Astrocyte (in vitro differentiated cells and primary cell): ENCODE measurements at places on chromosomes 7 and 10. TPM values are rescaled to one million over a fixed set of nuclear protein-coding genes. Genes with fewer than 3 reads are reported as not detected.
A peak's percentile ranks its signal among the peaks of the same experiment; 100 is the strongest.

The CLRN3 gene
- total RNA-seq, result not detected in 2 replicates

The DDC gene
- not detected in 2 replicates for total RNA-seq

DNA sequence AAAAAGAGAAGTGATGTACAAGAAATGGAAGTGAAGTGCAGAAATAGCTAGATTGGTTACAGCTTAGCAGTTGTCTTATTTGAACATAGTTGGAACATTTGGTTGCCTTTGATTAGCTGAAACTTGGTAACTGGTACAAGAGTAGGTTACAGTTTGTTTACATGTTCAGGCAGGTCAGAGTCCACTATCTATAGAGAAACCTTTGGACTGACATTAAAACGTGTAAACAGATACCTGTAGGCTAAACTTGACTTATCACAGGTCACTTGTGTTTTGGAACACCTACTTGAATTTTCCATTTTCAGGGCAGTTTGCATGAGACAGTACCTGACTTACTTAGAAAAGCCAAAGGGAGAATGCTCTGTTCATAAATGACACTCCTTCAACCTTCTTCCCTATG is 28.5 kb upstream of the CYP2C8 start:
- DNase-seq, result no peak

The PRXL2A gene
- 24.3 and 29.9 TPM in 2 replicates for total RNA-seq

The FAM24B gene
- 1.9 and 2.6 TPM in 2 replicates for total RNA-seq

The GATA3 gene
- total RNA-seq, result 11.8 and 17.6 TPM in 2 replicates

- DNase-seq, result no peak
These were observed 702.2 kb downstream of the MAGI2 start for GRCh38 chr7:78751253-78751652.

GRCh38 chr10:111126077-111126476 is 49.2 kb downstream of the ADRA2A start:
- no peak for DNase-seq

GRCh38 chr7:88689821-88690220 is 69.7 kb upstream of the ZNF804B start:
- no peak for DNase-seq

DNA sequence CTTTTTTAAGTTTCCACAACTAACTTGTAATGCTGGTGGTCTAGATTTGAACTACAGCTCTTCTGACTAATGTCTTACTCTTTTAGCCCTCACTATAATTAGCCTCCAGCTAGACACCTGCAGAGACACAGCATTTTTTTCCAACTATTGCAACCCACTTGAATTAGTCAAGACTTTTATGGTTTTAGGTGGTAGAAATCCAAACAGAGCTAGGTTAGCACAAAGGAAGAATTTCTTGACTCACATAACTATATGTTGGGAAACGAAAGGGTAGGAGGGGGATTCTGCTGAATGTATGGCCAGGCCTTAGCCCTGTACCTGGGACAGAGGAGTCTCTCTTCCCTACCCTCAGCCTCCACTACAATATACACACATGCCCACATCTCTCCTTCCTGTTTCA is 586.1 kb downstream of the INHBA start:
- DNase-seq, result peak; percentile 44

The GPNMB gene
- total RNA-seq, result 0.82 and 0.91 TPM in 2 replicates

The ACBD7 gene
- 0.36 and 0.79 TPM in 2 replicates for total RNA-seq

GRCh38 chr7:137337902-137338301 is 5.6 kb downstream of the PTN start:
- no peak for DNase-seq

DNA sequence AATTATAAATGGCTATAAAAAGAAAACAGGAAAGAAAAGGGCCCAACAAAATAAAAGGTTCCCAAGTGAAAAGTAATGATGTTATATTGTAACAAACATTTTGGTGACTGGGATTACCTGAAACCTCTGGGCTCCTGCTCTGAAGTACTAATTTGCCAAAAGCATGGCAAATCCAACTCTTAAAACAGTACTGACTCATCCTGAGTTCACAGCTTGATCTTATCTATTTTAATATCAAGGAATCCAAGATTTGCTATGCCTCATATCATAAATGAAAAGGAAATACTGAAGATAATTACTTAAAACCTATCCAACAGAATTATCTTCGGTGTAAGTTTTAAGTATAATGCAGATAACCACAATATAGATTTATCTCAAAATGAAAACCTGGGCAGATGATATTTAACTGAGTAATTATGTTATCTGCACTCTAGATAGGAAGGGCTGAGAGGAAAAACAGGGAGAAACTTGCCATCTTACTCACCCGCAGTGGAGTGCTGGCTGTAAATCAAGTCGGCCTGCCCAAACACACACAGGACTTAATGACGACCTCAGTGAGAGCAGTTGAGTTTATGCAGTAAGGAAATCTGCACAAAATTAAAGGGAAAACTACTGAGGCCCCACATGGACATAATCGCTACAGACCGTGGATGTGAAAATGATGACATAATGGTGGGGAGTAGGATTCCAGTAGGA is 48.4 kb downstream of the MPP7 start:
- DNase-seq, result peak; percentile 89

DNA sequence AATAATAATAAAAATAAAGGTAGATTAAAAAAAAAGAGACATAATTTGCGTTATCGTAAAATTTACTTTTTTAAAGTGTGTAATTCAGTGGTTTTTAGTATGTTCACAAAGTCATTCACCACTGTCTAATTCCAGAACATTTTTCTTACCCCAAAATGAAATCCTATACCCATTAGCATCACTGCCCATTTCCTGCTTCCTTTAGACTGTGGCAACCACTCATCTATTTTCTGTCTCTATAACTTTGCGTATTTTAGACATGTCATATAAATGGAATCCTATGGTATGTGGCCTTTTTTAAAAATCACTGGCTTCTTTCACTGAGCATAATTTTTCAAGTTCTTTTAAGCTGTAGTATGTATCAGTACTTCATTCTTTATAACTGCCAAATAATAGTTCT is 53.6 kb downstream of the KAT6B start:
- DNase-seq, result peak; percentile 63

DNA sequence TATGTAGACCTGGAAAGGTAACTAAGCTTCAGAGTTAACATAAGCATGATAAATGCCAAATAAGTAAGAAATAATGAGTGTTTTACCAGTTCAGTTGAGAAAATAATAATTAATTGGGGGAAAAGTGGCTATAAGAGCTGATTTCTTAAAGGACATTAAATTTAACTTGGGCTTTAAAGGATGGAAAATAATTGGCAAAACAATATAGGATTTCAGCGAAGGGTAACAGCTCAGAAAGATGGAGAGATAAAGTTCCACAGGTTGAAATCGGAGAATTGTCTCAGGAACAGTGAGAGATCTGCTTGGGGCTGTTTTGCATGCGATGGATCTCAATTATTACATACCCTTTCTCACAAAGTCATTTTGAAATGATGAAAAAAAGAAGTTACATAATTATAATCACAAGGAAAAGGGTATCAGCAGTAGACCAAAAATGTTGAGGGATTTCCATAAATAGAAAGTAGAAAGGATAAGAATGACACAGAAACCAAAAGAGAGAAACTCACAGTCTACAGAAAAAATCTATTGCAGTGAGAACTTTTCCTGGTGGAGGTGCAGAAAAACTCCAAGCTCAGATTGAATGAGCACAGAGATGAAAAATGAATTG is 40.1 kb upstream of the ITGB8 start:
- no peak for DNase-seq

DNA sequence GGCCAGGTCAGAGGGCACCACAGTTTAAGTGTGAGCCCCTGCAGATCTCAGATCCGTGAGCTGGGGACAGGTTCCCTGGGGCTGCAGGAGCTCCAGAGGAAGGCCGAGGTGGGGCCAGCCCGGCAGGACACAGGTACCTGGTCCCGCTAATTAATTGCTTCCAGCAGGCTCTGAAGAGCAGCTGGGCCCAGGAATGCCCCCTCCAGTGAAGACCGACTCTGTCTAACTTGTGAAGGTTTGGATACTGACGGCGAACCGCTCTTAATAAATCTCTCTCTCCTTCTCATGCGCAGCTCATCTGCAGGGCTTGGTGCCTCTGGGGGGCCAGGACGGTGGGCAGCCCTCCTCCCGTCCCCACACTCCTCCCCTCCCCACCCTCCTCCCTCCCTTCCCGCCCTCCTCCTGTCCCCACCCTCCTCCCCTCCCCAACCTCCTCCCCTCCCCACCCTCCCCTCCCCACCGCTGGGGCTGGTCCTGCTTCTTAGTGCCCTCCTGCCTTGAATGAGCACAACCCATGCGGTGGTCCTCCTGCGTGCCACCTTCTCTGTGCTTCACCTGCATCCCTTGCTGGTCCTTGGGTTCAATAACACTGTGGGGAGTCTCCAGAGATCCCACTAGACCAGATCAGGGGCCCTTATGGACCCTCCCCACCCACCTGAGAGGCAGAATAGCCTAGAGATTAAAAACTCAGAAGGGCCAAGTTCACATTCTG is 38.3 kb downstream of the PDGFA start:
- DNase-seq, result no peak

The RPEL1 gene
- not detected in 2 replicates for total RNA-seq

DNA sequence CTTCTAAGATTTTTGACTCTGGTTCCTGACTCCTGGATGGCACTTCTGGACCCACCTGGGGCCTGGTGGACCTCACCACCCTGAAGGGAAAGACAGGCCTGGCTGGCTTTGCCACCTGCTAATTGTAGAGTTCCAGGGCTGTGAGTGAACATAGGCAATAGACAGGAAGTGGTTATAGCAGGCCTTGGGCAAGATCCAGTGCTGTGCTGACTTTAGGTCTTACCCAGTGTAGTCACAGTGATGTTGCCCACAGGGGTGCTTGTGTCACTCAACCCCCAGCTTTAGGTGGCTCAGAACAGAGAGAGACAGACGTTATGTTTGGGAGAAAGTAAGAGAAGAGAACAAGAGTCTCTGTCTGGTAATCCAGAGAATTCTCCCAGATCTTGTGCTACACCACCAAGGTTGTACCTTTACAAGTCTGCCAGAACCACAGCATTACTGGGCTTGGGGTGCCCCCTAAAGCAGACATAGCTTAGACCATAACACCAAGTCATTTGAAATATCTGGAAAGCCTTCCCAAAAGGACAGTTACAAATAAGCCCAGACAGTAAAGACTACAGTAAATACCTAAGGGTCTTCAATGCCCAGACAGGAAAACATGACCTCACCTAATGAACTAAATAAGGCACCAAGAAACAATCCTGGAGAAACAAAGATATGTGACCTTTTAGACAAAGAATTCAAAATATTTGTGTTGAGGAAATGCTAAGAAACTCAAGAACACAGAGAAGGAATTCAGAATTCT is 303.4 kb downstream of the PCLO start:
- DNase-seq, result peak; percentile 44

GRCh38 chr10:2294739-2295138 is 557.4 kb upstream of the ADARB2 start:
- no peak for DNase-seq

DNA sequence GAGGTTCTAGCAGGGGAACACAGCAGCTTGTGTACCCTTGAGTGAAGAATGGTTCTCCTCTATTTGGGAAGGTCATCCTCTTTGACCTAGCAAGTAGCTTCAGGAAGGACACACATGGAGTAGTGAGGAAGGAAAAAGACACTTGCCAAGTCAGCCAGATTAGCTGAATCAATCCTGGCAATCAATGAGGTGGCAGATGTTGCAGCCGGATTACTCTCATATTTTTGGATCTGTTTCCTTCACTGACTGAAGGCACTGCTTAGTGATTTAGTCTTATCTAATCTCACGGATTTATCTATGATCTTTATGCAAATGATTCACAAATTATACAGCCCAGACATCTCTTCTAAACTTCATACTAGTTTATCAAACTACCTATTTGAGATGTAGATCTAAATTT is 218.8 kb downstream of the GPR158 start:
- DNase-seq, result no peak

The MLXIPL gene
- total RNA-seq, result 0.41 TPM in 1 of 2 replicates, not detected in the other

The GJD4 gene
- not detected in 2 replicates for total RNA-seq

The CRYGN gene
- not detected in 2 replicates for total RNA-seq

DNA sequence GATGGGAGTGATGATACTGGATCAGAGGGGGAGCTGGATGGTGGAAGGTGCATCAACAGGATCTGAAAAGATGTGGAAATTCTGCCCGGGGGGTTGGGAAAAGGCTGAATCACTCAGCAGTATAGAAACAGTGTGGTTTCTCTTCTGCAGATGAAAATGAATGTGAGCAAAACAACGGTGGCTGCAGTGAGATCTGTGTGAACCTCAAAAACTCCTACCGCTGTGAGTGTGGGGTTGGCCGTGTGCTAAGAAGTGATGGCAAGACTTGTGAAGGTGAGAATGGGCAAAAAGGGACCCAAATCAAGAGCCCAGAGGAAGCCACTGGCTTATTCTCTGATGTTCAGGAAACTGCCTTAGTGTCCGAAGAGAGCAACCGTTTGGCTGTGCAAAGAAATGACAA is 12.9 kb downstream of the OIT3 start:
- no peak for DNase-seq

DNA sequence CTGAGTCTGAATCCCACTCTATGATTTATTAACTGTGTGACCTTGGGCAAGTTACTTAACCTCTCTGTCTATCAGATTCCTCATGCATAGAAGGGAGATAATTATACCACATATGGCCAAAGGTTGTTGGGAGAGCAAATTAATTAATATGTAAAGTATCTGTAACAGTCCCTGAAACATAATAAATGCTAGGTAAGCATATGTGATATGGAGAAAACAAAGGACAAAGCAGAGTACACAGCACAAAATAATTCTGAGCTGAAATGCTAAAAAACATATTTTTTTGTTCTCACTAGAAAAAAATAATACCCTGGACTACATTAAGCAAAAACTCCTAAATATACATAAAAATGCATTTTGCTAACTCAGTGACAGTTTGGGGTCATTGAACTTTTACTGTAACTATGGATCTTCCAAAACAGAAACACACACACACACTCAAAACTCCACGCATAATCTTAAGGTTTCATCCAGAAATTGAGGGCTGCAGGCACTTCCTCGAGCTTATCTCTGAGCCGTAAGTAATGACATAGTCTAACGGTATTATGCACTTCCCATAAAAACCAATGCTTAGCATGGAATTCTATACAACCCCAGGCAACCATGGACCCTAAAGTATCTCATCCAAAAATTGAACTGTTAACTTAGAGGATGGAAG is 201.7 kb upstream of the PTN start:
- no peak for DNase-seq

The PTPRN2 gene
- total RNA-seq, result 0.09 TPM in 1 of 2 replicates, not detected in the other

GRCh38 chr7:141704741-141705140 is 2.8 kb upstream of the DENND11 start:
- no peak for DNase-seq

The TAS2R41 gene
- total RNA-seq, result not detected in 2 replicates

- DNase-seq, result no peak
These were observed 1068.9 kb downstream of the TYW1 start for GRCh38 chr7:68065581-68065980.

DNA sequence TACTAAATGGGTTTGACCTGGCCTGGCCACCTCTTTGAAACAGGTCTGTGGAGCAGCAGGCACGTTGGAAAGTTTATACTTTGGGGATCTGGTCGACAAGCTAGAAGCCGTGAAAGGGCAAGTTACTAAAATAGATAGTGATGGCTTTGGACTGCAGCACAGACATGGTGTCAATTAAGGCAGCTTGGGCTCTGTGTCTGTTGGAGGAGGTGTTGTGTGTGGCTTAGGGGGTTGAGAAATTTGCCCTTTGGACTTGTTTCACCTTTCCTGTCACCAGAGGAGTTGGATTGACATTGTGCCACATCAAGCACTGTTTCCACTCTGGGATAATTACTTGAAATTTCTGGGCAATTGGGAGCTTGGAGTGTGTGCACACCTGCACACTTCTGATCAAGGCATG is 251.8 kb upstream of the MKI67 start:
- no peak for DNase-seq

The PRTFDC1 gene
- 9.1 and 10.6 TPM in 2 replicates for total RNA-seq

The VWC2 gene
- 0.02 TPM in 1 of 2 replicates, not detected in the other for total RNA-seq
